ENCODE measurements at places on chromosomes 7 and 10.
A peak's percentile ranks its signal among the peaks of the same experiment; 100 is the strongest.

DNA sequence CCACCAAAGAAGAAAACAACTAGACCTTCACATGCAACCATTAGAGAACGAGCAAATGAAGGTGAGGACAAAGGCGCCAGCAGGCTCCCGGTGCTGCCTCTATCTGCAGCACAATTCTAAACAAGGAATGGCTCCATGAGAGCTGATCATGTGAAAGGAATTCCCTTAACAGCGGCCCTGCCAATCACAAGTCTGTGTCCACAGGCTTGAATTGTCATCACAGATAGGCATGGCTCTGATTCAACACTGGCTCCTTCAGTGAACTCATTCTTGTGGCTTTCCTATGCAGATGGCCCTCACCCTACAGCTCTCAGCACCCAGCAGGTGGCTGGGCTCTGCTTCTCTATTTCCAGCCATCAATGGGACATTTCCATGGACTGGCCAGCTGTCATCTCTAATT is 36.2 kb downstream of the LAMB1 start:
- DNase-seq = no peak

- DNase-seq = no peak
Measured at GRCh38 chr7:111485701-111486380, 76.5 kb downstream of the IMMP2L start.

GRCh38 chr10:51691135-51691534 is 8.3 kb downstream of the CSTF2T start:
- no peak for DNase-seq

GRCh38 chr7:76317782-76318487 is 15.5 kb downstream of the HSPB1 start:
- peak; percentile 96 for DNase-seq

DNA sequence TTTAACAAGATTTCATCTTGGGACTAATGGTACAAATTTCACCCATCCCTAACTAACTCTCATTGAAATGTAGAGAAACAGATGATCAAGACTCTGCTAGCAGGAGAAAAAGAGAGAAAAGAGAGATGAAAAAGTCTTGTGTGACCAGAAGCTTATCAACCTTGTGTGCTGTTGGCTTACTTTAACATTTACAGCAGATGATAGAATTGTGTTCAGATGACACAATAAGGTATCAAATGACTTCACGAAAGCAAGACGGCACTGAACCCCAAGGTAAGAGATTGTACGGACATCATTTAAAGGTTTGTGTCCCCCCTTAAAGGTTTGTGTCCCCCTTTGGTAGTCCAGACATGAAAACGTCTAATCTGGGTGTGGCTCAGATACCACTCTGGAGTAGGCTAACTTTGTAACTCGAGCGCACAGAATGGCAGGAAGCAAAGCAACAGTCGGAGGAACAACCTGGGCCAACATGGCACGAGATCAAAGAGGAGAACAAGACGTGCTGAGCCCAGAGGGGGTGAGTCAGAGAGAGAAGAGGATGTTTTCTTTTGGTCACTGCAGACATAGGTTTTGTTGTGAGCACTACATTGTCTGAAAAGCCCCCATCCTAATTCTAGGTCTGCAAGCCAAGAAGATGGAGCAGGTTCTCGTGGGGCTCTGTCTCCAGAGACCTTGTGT is 10.4 kb upstream of the LMBR1 start:
- DNase-seq = no peak

- DNase-seq = no peak
Measured at GRCh38 chr7:41730161-41730560, 27.3 kb upstream of the INHBA start.

- no peak for DNase-seq
Measured at GRCh38 chr7:29946428-29947186, 43.0 kb downstream of the SCRN1 start.

DNA sequence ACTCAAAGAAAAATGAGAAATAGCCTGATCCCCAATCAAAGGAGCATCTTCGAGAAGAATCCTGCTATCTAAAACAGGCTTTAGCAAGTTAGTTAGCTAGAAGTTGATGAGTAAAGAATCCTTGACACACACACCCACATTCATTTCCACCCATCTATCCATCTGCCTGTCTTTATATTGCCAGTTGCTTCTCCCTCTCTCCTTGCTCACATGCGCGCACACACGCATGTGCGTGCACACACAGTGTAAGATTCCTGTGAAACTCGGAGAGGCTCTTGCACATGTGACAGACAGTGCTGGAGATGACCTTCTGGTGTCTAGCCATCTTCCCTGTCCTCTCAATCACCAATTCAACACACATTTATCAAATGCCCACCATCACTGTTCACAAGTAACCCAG is 393.3 kb downstream of the PLXNA4 start:
- no peak for DNase-seq

- no peak for DNase-seq
Measured at GRCh38 chr7:131637859-131638258, 81.4 kb upstream of the PODXL start.

- DNase-seq = no peak
Measured at GRCh38 chr10:34506786-34507185, 308.3 kb downstream of the PARD3 start.

GRCh38 chr10:11104772-11105675 is 87.4 kb downstream of the CELF2 start:
- DNase-seq = no peak

GRCh38 chr10:133464582-133465031 is 10.9 kb downstream of the SCART1 start:
- no peak for DNase-seq

- no peak for DNase-seq
Measured at GRCh38 chr10:100751211-100751933, 6.0 kb downstream of the PAX2 start.

Measured in GM12892 (cell line).